ENCODE measurements at places on chromosomes 16 and 17.

DNA sequence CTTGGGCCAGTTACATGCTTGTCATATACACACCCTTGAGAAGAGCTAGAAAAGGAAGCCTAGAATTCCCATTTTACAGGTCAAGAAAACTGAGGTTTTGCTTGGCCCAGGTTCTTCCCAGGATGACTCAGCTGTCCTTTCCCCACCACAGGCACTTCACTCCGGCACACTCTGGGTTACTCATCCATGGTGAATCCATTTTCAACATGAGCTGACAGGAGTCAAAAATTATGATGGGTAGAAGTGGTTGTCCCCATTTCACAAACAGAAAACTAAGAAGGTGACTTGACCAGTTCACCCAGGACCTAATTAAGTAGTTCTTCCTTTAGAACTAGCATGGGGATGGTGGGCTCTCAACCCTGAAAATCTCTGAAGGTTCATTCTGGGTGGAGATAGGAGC, 67.2 kb downstream of the USP22 start:
- DNase-seq, result peak; percentile 25

DNA sequence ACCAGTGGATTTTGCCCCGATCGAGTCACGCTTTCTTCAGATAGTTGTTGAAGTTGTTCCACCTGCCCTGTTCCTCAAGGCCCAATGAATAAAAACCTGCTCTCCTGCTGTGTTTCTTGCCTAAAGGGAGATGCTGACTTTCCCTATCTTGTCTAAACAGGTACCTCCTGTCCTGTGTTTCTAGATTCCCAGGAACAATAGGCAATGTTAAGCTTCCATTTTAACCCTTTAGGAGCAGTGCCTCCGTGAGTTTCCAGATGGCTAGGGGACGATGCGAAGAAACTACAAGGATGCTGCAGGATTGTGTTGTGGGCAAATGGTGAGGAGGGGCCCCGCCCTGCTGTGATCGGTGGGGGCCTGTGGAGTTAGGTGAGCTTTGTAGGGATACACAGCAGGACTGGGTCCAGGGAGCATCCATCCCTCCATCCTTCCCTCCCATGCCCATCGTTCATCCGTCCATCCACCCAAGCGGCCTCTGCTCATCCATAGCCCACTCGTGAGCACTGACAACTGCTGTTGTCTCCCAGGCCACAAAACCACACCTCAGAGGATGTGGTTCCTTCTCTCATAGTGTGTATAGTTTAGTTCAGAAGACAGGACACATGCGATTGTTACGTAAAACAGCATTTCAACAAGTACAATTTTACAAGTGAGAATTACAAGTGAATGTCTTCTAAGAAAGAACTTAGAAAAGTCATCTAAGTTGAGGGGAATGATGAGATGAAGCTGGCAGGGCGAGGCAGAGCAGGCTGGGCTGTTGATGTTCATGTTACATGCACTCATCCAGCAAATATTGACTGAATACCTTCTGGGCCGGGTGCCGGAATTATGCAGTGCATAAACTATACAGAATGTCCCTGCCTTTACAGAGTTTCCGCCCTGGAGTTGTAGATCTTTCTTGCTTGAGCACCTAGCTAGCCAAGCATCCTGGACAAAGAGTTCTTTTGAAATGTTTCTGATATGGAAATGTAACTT, 5.2 kb downstream of the ARSG start:
- no peak for DNase-seq

DNA sequence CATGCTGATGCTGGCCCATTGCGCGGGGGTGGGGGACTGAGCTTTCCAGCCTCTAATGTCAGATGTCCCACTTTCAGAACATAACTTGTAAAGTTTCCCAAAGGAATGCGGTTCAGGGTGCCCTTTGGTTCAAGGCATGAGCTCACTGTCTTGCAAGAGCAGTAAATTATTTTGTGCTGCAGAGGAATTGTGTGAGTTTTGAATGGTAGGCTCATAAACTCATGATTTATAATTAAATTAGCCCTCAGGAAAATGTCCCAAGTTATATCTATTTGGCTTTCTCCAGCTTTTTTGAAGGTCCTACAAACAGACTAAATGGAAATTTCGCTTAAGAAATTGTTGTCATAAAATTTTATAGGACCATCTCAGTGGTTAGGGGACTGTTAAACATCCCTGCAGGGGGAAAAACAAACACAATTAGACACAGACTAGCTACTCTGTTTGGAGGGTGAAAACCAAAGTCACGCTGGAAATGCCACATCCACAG, 321.8 kb downstream of the HS3ST3B1 start:
- no peak for DNase-seq

DNA sequence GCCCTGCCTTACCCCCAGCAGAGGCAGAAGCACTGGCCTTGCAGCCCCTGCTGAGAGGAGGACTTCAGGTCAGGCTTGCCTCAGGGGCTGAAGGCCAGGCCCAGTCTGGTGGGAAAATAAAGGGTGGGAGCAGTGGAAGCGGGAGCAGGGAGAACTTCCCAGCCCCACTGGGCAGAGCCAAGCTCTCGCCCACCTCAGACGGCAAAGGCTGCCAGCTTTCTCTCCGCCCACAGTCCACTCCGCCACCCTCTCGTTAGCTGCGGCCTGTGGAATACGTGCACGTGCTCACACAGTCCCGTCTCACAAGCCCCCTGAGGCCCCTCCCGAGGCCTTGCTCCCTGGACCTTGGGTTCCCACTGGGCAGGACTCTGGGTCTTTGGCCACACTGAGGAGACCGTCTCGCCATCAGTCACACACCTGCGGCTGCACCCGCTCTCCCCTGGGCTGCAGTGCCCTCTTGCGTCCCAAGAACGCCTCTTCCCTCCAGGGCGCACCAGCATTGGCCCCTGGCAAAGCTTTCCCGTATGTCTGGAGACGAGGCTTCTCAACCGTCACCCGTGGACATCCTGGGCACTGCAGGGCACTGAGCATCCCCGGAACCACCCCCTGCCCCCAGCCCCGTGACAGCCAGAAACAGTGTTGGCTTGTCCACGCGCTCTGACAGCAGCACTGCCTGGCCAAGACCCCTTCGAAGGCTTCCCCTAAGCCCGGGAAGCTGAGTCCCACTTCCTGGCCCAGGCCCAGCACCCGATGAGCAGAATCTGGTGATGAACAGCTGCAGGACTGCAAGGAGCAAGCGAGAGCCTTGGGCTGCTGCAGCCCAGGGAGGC, 8.3 kb downstream of the MRPL28 start:
- DNase-seq, result peak; percentile 61

DNA sequence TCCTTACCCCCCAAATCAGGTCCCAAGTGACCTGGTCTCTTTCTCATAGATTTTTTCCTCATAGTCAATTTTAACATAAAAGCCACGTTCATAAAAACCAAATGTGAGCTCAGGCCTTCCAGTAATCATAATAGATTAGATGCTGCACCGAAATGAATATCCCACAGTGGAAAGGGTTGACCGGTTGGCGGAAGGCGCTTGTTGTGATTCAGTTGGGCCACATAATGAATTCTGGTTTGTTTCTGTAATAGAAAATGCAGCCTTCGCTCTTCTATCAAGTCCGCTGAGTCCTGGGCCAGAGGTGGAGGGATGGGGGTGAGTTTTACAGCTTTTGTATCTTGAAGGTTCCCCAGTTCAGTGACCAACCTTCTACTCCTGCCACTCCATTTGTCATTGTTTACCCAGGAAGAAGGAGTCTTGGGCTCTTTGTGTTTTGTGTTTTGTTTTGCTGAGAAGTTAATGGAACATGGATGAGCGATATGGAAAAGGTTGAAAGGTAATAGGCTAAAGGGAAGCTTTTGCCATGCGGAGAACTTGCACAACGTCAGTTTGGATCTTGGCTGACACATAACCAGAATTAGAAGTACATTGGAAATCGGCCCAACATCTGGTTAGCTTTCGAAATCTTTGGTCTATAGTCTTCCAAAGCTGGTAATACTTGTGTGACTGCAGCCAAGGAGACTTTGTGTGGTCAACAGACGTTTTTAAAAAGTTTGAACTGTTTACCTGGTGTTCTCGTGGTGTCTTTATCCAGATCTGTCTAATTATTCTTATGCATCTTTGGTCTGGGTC, 89.5 kb downstream of the CLEC16A start:
- peak; percentile 92 for DNase-seq

DNA sequence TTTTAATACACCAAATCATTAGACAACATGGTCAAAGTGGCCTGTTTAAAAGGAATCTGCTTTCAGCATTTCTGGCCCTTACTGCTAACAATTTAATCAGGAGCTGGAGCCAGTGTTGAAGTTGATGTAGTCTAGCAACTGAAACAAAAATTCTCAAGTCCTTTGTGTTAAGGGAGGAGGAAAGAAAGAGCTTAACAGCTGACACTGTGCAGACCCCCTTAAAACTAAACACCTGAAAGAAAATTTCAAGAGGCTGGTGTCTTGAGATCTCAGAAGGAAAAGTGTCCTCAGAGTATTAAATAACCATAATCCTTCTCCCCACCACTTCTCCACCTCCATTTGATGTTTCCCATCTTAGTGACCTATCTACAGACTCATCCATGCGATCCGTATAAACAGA, 232.1 kb downstream of the FTO start:
- no peak for DNase-seq

DNA sequence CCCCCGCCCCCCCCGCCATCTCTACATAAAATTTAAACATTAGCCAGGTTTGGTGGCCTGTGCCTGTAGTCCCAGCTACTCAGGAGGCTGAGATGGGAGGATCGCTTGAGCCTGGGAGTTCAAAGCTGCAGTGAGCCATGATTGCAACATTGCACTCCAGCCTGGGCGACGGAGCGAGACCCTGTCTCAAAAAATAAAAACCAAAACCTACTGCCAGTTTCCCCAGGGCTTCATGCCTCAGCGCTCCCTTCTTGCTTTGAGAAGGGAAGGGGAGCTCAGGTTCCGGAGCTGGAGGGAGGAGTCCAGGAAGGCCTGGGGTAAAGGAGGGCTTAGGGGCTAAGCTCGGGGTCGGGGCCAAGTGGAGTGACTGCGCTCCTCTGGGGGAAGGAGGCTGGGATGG, 20.5 kb downstream of the PLCD3 start:
- no peak for DNase-seq

DNA sequence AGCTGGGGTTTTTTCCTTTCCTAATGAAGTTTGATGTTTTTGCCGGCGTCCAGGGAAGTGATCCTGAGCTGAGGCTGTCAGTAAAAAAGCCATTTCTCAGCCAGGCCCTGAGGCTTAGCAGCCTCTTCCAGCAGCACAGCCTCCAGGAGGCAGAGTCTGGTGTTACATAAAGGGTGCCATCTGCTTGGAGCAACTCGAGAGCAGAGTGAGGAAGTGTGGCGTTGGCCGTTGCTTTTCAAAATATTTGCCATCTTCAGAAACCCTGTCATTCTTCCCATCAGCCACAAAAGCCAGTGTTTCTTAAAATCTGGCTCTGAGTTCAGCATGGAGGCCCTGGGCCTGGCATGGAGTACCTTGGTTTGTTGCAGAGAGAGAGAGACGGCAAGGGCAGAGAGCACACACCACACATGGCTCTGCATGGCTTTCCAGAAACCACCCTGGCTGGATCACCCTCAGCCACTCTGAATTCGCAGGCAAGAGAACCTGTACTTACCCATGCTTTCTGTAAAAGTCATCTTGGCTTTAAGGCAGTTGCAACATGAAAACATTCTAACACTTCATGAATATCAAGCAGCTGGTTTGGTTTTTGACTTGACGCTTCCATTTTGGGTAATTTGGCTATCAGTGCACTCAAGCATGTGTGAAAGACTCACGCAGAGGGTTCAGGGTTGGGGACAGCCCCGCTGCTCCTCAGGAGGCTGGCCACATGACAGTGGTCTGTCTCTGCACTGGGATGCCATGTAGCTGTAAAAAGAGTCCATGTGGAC, 21.0 kb downstream of the PMM2 start:
- no peak for DNase-seq

DNA sequence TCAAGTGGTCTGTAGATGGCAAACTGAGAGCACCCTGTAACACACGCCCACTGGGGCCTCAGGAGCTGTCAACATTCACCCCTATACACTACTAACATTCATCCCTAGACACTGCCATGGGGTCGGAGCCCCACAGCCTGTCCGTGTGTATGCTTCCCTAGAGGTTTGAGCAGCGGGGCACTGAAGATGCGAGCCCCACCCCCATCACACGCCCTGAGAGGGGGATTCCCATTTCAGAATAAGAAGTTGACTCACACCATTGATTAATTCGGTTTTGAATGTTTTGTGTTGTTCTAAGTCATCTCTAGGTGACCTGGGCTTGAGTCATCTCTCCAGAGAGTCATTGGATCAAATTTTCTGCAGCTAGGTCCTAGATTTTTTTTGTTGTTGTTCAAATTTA, 37.3 kb upstream of the MMD start:
- DNase-seq, result peak; percentile 89

- peak; percentile 62 for DNase-seq
Measured at GRCh38 chr17:37770631-37771518, 26.0 kb upstream of the HNF1B start.

- DNase-seq, result no peak
Measured at GRCh38 chr16:1746693-1747195, 24.6 kb downstream of the NME3 start.

DNA sequence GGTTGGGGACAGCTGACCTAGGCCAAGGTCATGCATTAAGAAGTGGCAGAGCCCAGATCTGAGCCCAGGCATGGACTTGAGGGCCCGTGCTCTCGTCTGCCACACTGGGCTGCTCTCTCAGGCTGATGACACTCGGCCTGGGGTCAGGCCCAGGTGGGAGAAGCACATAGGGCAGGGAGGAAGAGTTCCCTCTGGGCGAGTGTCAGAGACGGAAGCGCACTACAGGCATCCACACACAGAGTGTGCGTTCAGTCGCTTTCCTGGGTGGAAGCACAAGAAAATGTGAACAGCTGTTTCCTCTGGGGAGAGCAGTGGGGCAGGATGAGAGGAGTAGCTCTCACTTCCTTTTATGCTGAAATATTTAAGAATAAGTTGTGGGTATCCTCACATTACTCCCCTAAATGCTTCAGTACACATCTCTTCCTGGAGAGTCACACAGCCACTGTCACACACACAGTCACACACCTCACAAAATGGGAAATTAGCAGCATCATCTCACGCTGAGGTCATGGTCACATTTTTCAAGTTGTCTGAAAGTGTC, 59.7 kb downstream of the B9D1 start:
- DNase-seq, result no peak

- peak; percentile 76 for DNase-seq
Measured at GRCh38 chr16:66275775-66276428, 90.6 kb upstream of the CDH5 start.

DNA sequence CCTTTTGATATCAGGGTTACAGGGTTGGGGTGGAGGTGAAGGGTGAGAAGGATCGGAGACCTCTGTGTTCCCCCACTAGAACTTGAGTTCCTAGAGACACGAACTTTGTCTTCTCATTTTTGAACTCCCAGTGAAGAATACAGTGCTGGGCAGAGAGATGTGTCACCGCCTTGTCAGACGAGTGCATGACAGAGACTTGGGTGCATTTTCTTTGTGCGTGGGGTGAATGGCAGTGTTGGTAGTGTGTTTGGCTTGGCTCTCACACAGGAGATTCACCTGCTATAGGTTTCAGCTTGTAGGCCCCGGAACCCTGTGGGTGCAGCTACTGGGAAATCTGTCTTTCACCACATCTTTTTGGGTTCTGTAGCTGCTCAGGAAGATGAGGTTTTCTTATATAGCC, 40.0 kb upstream of the CCR7 start:
- no peak for DNase-seq

GRCh38 chr16:3015865-3016521, 2.0 kb downstream of the CLDN6 start:
- DNase-seq, result no peak

DNA sequence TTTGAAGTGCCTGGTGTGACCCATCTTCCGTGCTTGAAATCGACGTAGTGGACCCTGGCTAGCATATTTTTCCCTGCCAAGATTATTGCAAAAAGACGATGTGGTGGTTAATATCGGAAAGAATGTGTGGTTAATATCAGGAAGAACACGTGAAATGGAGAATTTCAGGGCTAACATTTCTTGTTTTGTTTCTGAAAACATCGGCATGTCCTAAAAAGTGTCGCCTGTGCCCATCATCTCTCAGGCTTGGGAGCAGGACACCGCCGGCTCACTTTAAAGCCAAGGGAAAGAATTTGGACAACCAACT, 345 bp upstream of the DCXR start:
- no peak for DNase-seq

All from IMR-90 (cell line).